ENCODE measurements at places on chromosomes 12 and 14.

DNA sequence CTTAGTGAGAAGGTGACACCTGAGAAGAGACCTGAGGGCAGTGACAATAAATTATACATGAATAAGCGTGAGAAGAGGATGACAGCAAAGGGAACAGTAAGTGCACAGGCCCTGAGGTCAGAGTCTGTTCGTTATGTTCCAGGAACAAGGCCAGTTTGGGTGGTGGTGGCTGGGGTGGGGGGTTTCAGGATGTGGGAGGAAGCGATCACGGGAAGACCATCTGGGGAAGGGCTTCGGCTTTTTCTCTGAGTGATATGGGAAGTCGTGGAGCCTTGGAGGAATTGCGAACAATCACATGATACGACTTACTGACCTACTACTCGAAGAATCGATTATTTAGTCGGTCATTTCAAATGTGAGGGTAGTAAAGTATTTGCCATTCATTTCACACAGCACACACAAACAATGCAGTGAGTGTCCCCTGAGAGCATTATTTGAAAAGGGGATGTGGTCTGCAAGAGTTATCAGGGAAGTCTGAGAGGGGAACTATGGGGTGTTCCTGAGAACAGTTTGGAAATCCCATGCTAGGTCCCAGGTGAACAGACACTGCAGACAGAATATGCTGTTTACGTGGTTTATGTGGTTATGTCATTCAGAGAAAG is 94.7 kb downstream of the SLC38A1 start:
- no peak for DNase-seq

DNA sequence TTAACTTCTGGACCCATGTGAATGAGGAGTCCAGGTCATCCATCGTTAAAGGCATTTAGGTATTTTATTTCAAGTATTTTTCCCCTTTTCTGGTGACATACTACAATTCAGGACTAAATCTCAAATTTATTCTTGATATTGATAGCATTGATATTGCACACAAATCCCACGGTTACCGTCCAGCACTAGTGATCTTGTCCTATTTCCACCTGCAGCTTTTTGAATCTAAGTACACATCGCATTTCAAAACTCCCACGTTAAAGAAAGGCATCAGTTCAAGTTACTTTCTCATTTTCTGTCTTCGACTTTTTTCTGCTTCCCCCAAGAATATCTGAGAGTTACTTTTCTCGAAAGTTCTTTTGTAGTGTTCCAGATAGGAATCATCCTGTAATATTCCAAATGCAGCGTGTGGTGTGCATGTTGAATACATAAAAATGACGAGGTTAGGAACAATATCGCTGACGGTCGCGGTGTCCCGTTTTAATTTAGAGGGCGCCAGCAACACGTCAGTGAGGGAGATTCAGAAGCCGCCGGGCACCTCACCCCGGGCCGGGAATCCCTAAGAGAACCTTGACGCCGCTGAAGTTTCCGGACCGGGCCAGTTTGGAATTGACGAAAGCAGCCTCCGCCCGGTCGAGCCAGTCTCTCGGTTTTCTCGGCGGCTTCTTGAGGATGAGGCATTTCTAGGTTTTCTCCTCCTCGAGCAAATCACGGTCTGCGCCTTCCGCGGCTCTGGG is 569 bp upstream of the RGS6 start:
- DNase-seq = no peak

DNA sequence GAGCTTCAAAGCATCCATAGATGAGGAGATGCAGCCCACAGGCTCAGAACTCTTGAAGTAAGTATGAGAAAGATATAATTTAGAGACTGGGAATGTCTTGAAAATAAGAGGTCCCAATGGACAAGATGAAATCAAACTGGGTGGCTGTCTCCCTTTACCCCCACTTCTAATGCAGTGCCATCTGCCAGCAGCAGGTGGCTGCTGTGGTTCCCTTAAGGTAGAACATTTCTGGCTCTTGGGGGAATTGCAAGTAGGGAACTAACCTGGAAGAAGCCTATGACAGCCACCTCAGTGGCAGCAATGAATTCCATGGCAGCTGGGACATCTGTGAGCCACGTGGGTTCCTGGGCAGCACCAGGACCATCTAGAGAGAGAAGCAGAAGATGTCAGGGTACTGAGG is 648 bp downstream of the ERP27 start:
- DNase-seq = no peak

- peak; percentile 53 for DNase-seq
These were observed 10.9 kb upstream of the TFCP2 start for GRCh38 chr12:51183816-51184215.

GRCh38 chr12:117158911-117159553 is 31.2 kb downstream of the FBXO21 start:
- no peak for DNase-seq

- no peak for DNase-seq
These were observed 25.2 kb downstream of the DUSP16 start for GRCh38 chr12:12537421-12537820.

GRCh38 chr14:103547455-103547940 is 15.0 kb downstream of the BAG5 start:
- DNase-seq = no peak

DNA sequence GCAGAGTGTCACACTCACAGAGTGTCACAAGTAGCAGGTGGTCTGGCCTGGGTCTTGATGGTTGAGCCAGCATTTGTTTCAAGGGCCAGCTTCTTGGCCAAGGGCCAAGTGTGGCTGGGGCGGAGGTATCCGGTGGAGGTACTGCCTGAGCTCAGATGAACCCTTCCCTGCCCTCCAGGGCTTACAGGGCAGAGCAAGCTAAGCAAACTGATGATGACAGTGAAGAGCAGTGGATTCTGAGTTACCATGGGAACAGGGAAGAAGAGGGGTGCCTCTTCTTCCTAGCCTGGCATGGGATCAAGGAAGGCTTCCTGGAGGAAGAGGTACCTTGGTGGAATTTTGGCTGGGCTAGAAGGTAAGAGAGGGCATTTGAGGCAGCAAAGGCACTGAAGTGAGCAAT is 35.7 kb downstream of the MVK start:
- no peak for DNase-seq

DNA sequence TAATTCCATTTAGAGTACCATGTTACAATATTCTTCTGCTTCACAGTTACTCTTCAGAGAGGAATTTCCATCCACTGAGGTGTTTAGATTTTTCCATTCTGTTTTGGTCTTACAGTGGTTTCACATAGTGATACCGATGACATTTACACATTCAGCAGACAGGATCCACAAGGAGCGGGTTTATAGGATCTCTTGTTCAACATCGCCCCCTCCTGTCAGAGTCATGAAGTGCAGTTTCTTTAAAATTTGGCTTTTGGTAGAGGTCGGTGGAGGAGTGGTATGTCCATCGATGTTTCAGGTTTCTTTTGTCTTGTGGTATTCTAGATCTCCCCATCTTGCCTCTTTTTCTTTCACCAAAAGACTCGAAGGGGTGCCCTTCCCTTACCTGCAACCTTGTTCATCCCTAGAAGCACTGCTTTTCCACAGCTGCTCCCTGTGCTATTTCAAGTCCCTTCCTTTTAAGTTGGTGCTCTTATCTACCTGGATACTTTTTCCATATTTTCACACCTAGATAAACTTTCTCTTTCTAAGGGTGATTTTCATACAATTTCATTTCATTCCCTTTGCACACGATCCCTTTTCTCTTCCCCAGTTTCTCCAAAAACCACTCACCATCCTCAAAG is 181.3 kb downstream of the ITPR2 start:
- DNase-seq = peak; percentile 78

GRCh38 chr14:21093769-21094681 is 4.4 kb downstream of the ZNF219 start:
- no peak for DNase-seq

DNA sequence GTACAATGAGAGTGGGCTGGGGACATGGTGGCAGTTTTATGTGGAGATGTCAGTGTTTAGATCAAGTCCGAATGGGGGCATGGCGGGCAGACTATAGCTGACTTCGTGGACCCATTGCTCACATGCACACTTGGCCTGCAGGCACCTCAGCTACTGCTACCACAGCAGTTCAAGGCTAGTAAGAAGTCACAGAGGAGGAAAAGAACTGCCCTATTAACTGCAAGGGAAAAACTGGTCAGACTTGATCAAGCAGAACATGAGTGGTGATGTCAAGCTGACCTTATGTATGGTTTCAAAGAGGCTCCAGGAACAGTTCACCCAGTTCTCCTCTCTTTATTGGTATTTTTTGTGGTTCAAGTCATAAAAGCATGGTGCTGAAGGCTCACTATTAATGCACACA is 30.2 kb upstream of the FRS2 start:
- DNase-seq = no peak

DNA sequence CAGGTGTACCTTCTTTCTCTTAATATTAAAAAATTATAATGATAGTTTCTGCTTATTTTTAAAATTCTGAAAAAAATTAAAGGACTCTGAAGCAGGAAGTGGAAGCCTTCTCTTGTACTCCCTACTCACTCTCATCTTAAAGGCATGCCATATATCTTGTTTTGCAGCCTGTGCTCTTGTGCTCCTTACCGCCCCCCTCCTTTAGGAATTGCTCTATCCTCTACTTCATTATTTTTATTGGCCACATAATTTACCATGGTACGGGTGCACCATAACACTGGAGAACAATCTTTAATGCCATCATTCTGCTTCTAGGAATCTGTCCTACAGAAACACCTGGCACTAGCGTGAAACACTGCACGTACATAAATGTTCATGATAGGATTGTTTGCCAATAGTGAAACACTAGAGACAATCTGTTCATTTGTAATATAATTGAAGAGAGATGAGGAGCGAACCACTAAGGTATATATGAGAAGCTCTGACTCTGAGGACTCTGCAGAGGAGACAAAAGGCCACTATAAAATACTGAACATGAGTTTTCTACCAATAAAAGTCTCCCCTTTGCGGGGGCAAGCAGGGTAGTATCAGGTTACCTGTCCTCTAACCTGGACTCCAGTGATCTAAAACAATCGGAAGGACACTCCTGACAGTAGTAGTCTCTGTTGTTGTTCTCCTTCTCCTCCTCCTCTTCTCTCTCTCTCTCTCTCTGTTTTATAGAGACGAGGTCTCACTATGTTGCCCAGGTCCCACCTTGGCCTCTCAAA is 6.3 kb upstream of the NYNRIN start:
- DNase-seq = no peak

- no peak for DNase-seq
These were observed 234.6 kb downstream of the PCNX1 start for GRCh38 chr14:71141701-71142374.

DNA sequence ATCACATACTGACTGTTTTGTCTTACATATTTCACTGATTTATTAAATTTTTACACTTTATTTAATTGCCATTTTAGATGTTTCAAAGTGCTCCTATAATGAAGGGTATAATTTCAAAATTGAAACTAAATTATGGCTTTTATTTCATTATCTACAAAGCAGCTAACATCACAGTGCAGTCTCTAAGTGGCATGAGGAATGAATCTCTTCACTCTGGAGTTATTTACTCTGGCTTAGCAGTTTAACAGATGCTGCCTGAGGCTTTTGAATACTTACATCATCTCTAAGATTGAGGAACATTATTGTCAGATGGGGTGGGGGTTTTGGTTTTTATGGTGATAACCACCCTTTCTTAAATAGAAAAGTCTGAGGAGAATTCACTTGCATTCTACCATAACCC is 386.4 kb downstream of the TRHDE start:
- DNase-seq = no peak

- DNase-seq = no peak
These were observed 204.3 kb downstream of the KIF26A start for GRCh38 chr14:104342435-104343293.

- DNase-seq = no peak
These were observed 61.6 kb upstream of the KTN1 start for GRCh38 chr14:55518391-55518790.

DNA sequence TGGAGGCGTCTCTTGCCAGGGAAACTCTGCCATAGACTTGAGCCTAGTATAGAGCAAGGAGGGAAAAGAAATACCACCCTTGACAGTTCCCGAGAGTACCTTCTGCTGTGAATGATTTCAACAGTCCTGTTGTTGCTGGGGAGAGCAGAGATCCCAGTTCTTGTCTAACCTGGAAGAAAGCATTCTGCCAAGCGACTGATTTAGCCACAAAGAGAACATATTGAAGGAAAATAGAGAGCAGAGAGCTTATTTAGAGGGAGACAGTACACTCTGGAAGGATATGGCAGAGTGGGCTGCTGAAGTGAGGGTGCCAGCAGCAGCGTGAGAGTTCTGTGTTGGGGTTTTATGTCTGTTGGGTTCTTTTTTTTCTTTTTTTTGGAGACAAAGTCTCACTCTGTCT is 966.9 kb upstream of the TMEM132C start:
- no peak for DNase-seq

- no peak for DNase-seq
These were observed 30.8 kb downstream of the COA8 start for GRCh38 chr14:103593577-103593976.

- no peak for DNase-seq
These were observed 115.2 kb downstream of the ITPR2 start for GRCh38 chr12:26717757-26718156.

DNA sequence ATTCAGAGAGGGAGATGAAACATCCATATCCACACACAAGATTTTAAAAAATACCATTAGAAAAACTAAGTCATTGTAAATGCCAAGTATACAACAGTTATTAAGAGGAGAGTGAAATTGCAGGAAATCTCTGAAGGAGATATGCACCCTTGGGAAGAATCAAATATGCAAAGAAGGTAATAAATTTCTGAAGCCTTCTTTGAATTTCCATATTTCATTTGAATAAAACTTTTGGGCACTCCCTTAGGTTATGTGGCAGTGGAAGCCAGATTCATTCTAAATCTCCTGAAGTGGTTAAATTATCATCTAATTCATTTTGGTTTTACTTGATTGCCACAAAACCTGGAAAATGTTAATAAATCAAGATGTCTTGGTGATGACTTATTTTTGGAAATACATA is 138.9 kb upstream of the CLEC14A start:
- DNase-seq = no peak

GRCh38 chr12:112170971-112171596 is 45.7 kb downstream of the TRAFD1 start:
- no peak for DNase-seq

- no peak for DNase-seq
These were observed 46.3 kb upstream of the FAR2 start for GRCh38 chr12:29102741-29103140.

- no peak for DNase-seq
These were observed 245.1 kb upstream of the AVPR1A start for GRCh38 chr12:63396135-63396534.

DNA sequence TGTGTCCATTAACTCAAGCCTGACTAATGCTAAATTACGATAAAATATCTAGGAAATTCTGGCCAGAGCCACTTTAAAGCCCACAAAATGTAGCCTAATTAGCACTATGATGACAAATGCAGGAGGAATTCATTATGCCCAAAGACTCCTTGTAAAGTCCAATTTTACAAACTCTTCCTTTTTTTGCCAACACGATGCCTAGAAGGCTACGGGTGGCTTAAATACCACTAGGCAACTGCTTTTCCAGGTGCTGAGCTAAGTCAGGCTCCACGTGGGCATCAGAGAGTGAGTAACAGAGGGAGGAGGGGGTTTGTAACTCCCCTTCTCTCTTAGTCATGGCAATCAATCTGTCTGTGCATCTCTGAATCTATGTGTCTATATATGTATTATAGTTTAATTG is 172.4 kb upstream of the NTF3 start:
- DNase-seq = no peak

- no peak for DNase-seq
These were observed 19.6 kb downstream of the POMT2 start for GRCh38 chr14:77301103-77301502.

GRCh38 chr14:101065696-101066694 is 162.5 kb upstream of the RTL1 start:
- DNase-seq = no peak

GRCh38 chr12:76057326-76057725 is 25.8 kb upstream of the PHLDA1 start:
- DNase-seq = no peak

Data from NCI-H774 (cell line).